ENCODE measurements at places on chromosomes 6 and 20.

DNA sequence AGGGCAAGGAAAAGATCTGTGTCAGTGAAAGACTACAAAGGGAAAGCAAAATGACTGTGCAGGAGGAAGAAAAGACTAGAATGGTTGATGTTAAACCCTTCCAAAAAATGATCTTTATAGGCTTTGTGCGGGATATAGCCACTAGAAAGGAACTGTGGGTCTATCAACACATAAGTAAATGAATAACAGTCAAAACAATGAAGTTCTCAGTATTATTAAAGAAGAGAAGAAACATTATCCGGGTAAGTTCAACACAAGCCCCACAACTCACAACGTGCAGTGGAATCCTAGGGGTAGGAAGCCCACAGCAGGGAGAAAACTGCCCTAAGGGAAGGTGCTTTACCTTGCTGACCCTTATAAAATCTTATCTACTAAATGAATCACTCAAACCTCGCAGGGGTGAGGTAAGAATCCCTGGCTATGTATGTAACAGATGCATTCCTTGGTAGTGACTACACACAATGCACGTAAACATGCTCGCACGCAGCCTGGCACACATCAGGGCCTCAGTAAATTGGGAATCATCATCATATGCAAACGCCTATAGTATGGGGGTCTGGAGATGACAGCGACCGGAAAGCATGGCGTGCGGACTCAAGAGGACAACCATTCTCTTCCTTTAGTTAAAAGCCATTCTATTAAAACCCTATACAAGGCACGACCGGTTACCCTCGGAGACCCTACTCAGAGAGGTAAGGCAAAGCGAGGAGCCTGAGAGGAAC is 11.3 kb downstream of the TFAP2A start:
- peak; percentile 75 for DNase-seq

DNA sequence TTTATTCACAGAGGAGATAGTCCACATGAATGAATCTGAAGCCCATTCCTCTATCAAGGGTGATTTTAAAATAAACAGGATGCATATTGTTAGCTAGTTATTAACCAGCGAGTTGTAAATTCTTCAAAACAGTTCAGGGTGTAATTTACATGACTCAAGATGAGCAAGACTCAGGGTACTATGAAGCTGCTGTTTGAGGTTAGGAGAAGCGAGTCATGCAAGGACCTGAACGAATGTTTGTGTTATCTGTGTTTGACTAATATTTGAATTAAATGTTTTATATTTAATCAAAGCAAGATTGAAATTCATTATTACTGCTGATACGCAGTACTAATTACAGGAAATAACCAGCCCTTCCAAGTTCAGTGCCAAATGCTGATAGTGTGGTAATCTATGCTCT is 191.1 kb downstream of the SAMD5 start:
- peak; percentile 68 for DNase-seq

DNA sequence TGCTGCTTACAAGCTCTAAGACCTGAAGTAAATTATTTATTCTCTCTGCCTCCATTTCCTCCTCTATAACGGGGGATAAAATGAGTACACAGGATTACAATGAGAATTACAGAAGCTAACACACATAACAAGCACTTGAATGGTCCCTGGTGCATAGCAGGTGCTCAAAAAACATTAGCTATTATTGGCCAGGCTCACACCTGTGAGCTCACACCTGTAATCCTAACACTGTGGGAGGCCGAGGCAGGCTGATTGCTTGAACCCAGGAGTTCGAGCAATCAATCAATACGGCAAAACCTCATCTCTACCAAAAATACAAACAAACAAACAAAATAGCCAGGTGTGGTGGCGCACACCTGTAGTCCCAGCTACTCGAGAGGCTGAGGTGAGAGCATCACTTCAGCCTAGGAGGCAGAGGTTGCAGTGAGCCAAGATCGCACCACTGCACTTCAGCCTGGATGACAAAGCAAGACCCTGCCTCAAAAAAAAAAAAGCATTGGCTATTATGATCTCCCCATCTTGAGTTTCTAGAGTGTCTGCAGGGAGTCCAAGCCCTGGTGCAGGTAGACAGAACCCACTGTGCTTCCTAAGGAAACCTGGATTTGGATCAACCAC is 68.1 kb downstream of the PREX1 start:
- DNase-seq, result no peak

DNA sequence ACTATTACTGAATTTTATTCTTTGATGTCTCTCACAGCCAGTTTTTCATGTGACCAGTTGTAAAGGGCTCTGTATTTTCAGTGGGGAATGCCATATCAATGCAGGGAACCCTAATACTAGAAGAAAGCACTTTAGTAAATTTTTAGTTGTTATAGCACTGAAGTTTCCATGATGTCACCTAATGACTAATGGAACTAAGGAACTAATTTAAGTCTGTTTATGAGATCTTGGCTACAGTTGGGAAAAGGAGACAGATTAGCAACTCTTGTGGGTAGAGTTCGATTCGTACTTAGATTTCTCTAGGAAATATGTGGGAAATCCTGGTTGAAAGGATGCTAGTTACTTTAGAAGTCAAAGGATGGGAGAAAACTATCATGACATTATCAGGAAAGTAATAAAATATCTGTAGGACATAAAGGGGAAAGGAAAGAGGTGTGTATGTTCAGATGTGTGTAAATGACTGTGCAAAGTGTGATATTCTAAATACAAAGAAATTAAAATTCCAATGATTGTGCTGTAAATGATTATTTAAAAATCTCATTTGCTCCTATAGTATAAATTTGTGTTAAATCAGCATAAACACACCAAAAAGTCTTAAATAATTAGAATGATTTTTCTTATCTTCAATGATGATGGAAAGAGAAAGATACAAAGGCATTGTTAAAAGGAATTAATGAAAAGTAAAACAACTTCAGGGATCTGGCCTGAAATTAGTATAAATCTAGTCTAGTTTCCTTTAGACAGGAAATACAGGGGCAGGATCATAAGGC is 103.4 kb downstream of the LRRC1 start:
- DNase-seq, result peak; percentile 78

DNA sequence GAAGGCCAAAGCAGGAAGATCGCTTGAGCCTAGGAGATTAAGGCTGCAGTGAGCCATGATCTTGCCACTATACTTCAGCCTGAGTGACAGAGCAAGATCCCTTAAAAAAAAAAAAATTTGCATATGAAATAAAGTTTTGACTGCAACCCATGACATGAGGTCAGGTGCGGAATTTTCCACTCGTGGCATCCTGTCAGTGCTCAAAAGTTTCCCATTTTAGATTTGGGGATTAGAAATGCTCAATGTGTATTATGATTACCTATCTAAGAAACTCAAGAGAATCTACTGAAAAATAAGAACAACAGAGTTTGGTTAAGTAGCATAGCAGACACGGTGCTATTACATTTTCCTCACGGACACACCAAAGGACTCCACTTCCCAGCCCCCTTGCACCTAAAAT is 11.7 kb downstream of the SLC23A2 start:
- DNase-seq, result no peak

DNA sequence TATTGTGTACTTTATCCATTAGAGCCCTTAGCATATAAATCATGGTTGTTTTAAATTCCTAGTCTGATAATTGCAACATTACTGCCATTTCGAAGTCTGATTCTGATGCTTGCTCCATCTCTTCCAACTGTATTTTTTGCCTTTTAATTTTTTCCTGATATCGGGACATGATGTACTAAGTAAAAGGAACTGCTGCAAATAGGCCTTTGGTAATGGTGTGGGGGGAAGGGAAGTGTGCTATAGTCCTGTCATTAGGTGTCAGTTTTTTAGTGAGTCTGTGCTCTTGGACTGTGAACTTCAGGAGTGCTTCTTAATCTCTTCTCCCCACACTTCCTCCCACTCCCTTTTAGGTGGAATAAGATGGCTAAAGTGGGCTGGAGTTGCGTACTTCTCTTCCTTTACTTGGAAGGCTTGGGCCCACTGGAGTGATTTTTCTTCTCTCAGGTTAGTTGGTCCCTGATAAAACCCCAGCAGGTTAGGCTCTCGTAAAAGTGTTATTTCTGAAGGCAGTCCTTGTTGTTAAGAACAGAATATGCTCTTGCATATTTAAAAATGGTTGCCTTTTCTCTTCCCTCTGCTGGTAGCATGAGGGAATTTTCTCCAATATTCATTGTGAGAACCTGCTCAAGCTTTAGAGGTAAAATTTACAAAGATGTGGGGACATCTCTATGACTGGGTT is 18.1 kb downstream of the STXBP5 start:
- peak; percentile 61 for DNase-seq

GRCh38 chr6:112524071-112524470 is 176.9 kb downstream of the RFPL4B start:
- no peak for DNase-seq

DNA sequence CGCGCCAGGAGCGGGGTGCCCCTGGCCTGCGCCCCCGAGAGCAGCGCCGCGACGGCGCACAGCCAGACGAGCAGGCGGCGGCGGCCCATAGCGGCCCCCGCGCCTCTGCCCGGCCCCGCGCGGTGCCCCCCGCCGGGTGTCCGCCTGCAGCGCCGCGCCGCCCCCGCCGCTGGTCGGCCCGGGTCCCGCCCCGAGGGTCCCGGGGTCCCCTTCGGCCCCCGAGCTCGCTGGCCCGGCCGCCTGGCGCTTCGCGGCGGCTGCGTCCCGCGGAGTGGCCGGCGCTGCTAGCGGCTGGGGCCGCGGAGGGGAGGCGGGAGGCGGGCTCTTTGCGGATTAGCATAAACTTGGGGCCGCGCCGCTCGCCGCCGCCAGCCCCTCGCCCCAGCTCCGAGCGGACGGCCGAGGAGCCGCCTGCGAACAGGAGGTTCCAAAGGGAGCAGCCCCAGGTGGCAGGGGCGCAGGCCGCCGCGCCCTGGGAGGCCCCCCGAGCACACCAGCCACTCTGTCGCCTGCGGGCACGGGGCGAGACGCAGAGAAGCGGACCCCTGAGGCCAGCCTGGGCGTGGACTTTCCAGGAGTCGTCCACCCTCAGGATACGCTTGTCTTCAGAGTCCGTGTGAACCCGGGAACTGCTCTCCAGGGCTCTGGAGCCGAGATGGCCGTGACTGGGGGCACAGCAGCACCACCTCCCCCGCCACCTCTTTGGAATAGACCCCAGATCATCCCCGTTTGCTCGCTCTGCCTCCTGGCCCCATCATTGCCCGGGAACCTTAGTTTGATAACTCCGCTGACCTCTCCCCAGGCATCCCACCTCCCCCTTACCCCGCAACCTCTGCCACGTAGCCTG is at the start of gene EMILIN3:
Gene EMILIN3 (minus strand): TSS at position 273 of the 847 bp plus-strand sequence. CDS start 184 bp downstream, at position 89.
- DNase-seq, result no peak

GRCh38 chr6:36559011-36559793 is 11.9 kb upstream of the STK38 start:
- no peak for DNase-seq

DNA sequence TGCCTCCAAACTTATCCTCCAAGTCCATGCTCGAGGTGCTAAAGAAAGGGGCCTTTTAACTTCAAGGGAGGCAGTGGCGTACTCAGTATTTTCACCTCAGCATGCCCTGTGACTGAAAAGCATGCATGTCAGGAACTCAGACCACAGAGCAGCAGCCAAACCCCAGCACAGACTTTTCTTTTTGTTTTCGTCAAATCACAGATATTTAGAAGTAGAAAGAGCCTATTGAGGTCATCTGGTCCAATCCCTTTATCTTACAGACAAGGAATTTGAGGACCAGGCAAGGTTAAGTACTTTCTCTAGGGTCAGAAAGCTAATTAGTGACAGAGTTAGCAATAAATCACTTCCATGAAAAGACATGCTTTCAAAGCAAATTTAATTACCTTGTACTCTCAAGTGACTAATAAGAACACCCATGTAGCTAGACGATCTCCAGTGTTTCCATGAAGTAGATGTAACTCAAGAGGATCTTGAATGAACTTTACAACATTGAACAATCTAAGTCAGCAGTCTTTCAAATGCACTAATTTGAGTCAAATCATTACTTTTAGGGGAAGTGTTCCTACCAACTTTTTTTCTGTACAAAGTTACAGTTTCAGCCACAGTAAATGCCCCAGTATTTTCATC is 35.9 kb downstream of the MOXD1 start:
- peak; percentile 47 for DNase-seq

- peak; percentile 71 for DNase-seq
Observed at GRCh38 chr6:142357879-142358278, 56.1 kb downstream of the ADGRG6 start.

DNA sequence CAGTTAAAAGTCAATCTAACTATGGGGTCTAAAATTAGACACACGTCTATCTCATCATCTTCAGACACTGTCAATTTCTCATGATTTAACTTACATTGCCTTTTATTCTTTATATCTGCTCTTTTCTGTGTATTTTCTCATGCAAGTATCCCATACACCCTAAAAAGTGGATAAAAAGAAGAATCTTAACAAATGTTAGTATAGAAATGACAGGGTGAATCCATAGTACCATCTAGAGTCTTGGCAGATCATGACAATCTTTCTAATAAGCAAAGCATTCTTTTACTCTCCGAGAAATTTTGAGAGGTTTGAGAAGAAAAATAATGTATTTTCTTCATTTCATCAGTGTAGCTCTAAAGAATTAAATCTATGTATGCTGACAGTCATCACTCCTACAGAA is 382.7 kb downstream of the C6orf118 start:
- no peak for DNase-seq

GRCh38 chr6:150448221-150448620 is 79.4 kb downstream of the IYD start:
- no peak for DNase-seq

DNA sequence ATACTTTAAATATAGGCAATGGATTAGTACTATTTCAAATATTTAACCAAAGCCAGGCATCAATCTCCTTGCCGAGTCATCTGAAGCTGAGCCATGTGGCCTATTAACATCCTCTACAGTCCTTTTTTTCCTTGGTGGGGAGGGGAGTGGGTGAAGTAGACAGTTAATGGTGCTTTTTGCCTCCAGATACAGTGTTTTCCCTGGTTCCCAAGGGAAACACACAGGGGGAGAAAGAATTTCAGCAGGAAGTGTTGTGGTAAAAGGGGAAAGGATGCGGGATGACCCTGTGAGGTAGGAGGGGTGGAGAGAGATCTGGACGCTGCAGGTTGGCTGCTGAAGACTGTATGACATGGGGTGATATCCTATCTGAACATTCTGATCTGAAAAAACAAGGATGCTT is 9.6 kb downstream of the CLDN20 start:
- DNase-seq, result peak; percentile 100

DNA sequence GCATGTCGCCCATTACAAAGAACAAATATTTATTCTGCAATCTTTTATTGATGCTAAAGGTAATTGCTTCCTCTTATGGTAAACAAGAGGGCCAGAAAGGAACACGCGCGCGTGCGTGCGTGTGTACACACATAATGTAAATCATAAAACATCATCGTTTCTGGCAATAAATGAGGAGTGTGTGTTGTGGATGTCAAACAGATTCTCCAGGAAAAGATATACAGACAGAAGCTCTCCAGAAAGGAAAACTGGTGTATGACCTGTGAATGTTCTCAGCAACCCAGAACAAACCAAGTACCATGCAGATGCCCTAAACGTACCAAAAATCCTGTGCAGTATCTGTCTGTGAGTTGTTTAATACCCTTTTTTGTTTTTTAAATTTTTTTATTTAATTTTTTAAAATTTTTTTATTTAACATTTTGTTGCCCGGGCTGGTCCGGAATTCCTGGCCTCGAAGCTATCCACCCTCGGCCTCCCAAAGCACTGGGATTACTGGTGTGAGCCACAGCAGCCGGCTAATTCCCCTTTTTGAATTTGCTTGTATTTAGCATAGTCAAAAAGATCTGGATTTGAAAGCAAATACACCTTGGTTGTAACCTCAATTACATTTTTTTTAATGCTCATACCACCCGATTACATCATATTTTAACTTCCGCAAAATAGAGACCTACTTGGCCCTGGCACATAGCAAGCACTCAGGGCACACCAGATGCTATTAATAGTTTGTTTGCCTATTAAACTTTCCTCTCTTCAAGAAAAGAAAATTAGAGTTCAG is 909 bp upstream of the NUDT3 start:
- no peak for DNase-seq

GRCh38 chr6:16438718-16439591 is 200.6 kb downstream of the GMPR start:
- peak; percentile 59 for DNase-seq
